Lower lobe of right lung (tissue), 2 donors: ENCODE measurements at places on chromosomes 1 and 21.
A peak's percentile ranks its signal among the peaks of the same experiment; 100 is the strongest.

DNA sequence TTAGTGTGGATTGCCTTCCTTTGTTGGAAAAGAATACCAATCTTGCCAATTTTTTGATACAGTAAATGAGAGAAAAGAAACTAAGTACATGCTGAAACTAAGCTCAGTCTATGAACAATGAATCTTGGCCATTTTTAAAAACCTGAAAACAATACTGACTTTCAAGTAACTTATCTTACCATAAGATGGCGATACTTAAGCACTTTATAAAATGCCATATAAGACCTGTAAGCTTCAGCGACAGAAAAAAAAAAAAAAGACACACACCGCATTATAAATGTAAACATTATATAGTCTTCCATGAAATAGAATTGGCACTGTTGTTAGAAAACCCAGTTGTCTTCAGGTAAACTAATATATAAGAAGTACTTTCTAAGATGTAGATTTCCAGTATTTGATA lies 3.0 kb downstream of the OLFM3 start:
- no peaks in the 10 kb centered on the region for H3K27me3 ChIP-seq
- no peaks in the 10 kb centered on the region for H3K4me1 ChIP-seq
- H3K36me3 ChIP-seq, result no peaks in the 10 kb centered on the region
- H3K27ac ChIP-seq, result no peak overlapping the region
- no peak for DNase-seq

DNA sequence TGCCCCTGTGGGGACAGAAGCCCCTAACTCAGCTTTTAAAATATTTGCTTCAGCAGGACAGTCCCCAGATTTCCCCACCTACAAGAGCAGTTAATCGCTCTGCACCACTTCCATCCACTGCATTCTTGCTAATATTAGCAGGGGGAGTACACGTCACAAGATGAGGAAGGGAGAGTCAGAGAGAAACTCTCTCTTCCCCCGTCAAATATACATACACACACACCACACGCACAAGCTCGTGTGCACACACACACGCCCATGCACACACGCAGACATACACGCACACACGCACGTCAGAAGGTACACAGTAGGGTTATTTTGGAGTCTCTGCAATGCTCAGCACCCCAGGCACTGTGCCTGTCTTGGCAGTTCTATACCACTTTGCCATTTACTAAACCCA lies 2.1 kb downstream of the CLCA1 start:
- H3K36me3 ChIP-seq, result no peaks in the 10 kb centered on the region
- no peak for DNase-seq
- no peak overlapping the region for H3K4me3 ChIP-seq

GRCh38 chr1:165189011-165189410 lies 167.5 kb downstream of the LMX1A start:
- H3K27ac ChIP-seq, result no peak overlapping the region
- DNase-seq, result no peak
- H3K36me3 ChIP-seq, result no peaks in the 10 kb centered on the region

GRCh38 chr21:44583800-44584147 lies 3.4 kb upstream of the KRTAP10-5 start:
- no peak for DNase-seq
- H3K27me3 ChIP-seq, result peaks cover 17% of the 10 kb centered on the region
- H3K27ac ChIP-seq, result no peak overlapping the region
- H3K36me3 ChIP-seq, result no peaks in the 10 kb centered on the region

GRCh38 chr21:36149788-36150711 lies 6.6 kb upstream of the DOP1B start:
- peak overlapping the region; percentile 2 for H3K4me3 ChIP-seq
- H3K36me3 ChIP-seq, result peaks cover 8% of the 10 kb centered on the region
- H3K4me1 ChIP-seq, result peaks cover 19% of the 10 kb centered on the region
- DNase-seq, result peak; percentile 72
- H3K27ac ChIP-seq, result peak overlapping the region; percentile 81
- no peaks in the 10 kb centered on the region for H3K27me3 ChIP-seq

- peak; percentile 11 for DNase-seq
- H3K27me3 ChIP-seq, result no peaks in the 10 kb centered on the region
- H3K4me1 ChIP-seq, result peaks cover 52% of the 10 kb centered on the region
- H3K4me3 ChIP-seq, result peak overlapping the region; percentile 19
Observed at GRCh38 chr1:43305461-43305860, 4.7 kb downstream of the TIE1 start.

GRCh38 chr1:45928486-45929205 lies 125.2 kb downstream of the MAST2 start:
- no peak overlapping the region for H3K4me3 ChIP-seq
- DNase-seq, result no peak
- H3K4me1 ChIP-seq, result no peaks in the 10 kb centered on the region
- no peaks in the 10 kb centered on the region for H3K36me3 ChIP-seq

DNA sequence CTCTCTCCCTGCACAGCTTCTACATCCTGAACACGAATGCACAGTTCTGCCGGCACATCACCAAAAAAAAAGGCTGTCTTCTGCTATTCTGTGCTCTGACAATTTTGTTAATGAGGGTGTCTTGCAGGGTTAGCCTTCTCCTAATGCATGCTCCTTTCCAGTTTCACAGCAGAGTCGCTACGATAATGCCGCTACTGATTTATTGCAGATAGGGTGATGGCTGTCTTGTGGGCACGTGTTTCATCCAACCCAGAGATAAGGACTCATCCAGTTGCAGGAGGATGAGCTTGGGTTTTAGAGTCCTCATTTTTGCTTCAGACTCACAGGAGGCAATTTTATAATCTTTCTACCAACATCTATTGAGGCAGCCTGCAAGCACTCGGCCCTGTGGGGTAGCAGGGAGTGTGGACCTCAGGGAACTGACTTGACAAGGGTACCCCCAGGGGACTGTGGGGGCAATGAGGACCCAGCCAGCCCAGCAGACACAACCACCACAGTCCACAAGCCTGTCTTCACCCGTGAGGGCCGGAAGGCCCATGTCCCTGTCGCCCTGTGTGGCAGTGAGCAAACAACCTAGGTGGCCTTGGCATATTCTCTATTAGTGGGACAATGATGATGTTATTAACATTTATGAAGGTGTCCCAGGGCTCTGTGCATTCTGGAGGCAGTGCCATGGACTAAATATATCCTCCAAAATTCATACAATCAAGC lies 15.4 kb upstream of the UTS2 start:
- H3K27me3 ChIP-seq, result no peaks in the 10 kb centered on the region
- no peak for DNase-seq
- no peak overlapping the region for H3K27ac ChIP-seq
- no peaks in the 10 kb centered on the region for H3K36me3 ChIP-seq
- no peaks in the 10 kb centered on the region for H3K4me1 ChIP-seq

- H3K27ac ChIP-seq, result no peak overlapping the region
- no peaks in the 10 kb centered on the region for H3K36me3 ChIP-seq
- no peaks in the 10 kb centered on the region for H3K4me1 ChIP-seq
- DNase-seq, result no peak
Observed at GRCh38 chr21:14722841-14723483, 176.8 kb upstream of the SAMSN1 start.

DNA sequence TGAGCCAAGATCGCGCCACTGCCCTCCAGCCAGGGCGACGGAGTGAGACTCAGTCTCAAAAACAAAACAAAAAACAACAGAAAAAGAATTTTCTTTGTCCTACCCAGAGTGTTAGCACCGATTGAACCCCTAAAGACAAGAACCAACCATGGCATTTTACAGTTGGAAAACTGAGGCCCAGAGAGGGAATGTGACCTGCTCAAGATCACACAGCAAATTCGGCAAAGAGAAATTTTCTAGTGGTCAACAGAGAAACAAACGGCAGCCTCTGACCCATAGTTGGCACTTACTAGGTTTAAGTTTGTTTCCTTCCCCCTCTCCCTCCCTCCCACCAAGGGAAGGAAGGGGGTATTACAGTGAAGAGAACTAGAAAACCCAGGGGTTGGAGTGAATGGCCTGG lies 20.5 kb upstream of the ACTL8 start:
- H3K27ac ChIP-seq, result no peak overlapping the region
- H3K27me3 ChIP-seq, result peaks cover 15% of the 10 kb centered on the region
- no peaks in the 10 kb centered on the region for H3K4me1 ChIP-seq
- no peak overlapping the region for H3K4me3 ChIP-seq
- no peak for DNase-seq

DNA sequence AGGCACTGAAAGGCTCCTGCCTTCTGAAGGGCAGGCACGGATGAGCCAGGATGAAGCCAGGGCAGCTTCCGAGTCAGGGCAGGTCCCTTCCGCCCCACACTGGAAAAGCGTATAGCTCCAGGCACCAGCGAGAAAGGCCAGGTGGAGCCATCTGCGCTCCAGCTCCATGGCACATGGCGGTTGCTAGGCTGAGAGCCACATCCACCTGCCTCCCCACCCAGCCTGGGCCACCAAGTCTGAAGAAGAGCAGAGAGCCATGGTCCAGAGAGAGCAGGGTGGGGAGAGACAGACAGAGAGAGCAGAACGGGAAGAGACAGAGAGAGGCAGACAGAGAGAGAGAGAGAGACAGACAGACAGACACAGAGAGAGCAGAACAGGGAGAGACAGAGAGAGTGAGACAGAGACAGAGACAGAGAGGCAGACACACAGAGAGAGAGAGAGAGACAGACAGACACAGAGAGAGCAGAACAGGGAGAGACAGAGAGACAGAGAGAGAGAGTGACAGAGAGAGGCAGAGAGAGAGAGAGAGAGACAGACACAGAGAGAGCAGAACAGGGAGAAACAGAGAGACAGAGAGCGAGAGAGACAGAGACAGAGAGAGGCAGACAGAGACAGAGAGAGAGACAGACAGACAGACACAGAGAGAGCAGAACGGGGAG lies 5.2 kb downstream of the FNDC10 start:
- DNase-seq, result no peak
- H3K4me3 ChIP-seq, result no peak overlapping the region
- H3K27ac ChIP-seq, result no peak overlapping the region
- H3K4me1 ChIP-seq, result peaks cover 8% of the 10 kb centered on the region
- H3K27me3 ChIP-seq, result peaks cover 24% of the 10 kb centered on the region
- H3K36me3 ChIP-seq, result no peaks in the 10 kb centered on the region

- H3K27ac ChIP-seq, result no peak overlapping the region
- no peaks in the 10 kb centered on the region for H3K36me3 ChIP-seq
- no peaks in the 10 kb centered on the region for H3K4me1 ChIP-seq
- H3K4me3 ChIP-seq, result no peak overlapping the region
Observed at GRCh38 chr1:199685369-199685768, 342.1 kb upstream of the NR5A2 start.

DNA sequence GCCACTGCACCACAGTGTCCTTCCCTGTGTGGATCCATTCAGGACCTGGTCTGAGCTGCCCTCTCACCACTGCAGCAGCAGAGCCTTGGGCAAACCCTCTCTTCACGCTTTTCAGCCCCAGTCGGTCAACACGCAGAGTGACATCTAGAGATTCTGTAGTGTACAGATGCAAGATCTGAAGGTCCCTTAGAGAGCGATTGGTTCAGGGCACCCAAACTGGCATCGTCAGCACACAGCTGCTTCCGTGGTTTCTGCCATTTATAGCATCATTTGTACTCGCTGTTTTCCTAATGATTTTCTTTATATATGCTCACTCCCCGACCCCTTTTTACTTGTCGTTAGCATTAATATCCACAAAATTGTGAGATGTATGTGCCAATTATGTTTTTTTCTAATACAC lies 1.5 kb upstream of the ASCL5 start:
- peak; percentile 9 for DNase-seq
- no peaks in the 10 kb centered on the region for H3K4me1 ChIP-seq
- H3K27ac ChIP-seq, result no peak overlapping the region
- H3K27me3 ChIP-seq, result no peaks in the 10 kb centered on the region
- H3K36me3 ChIP-seq, result no peaks in the 10 kb centered on the region
- H3K4me3 ChIP-seq, result no peak overlapping the region

GRCh38 chr1:156813298-156813697 lies 3.4 kb downstream of the SH2D2A start:
- no peaks in the 10 kb centered on the region for H3K27me3 ChIP-seq
- no peak for DNase-seq
- H3K27ac ChIP-seq, result no peak overlapping the region
- peak overlapping the region; percentile 56 for H3K4me3 ChIP-seq
- H3K36me3 ChIP-seq, result no peaks in the 10 kb centered on the region

- H3K4me3 ChIP-seq, result no peak overlapping the region
- no peaks in the 10 kb centered on the region for H3K36me3 ChIP-seq
- H3K4me1 ChIP-seq, result no peaks in the 10 kb centered on the region
- H3K27me3 ChIP-seq, result no peaks in the 10 kb centered on the region
- DNase-seq, result no peak
Observed at GRCh38 chr1:222829868-222830267, 15.0 kb downstream of the DISP1 start.

- no peaks in the 10 kb centered on the region for H3K27me3 ChIP-seq
- peaks cover 32% of the 10 kb centered on the region for H3K4me1 ChIP-seq
- H3K27ac ChIP-seq, result peak overlapping the region; percentile 91
Observed at GRCh38 chr1:28580722-28581530, 11.1 kb upstream of the RAB42 start.

- peak within 1 kb of the TSS; percentile 96 for H3K27ac ChIP-seq
- H3K27me3 ChIP-seq, result no peaks in the 10 kb centered on the region
- peaks cover 44% of the 10 kb centered on the region for H3K4me1 ChIP-seq
- H3K36me3 ChIP-seq, result no peaks in the 10 kb centered on the region
- H3K4me3 ChIP-seq, result peak within 1 kb of the TSS; percentile 80
Observed at GRCh38 chr1:6785318-6785727, at the start of gene CAMTA1. TSS of gene CAMTA1 (plus strand) at chr1:6785454. CDS start at chr1:6785531, 77 bp downstream.

DNA sequence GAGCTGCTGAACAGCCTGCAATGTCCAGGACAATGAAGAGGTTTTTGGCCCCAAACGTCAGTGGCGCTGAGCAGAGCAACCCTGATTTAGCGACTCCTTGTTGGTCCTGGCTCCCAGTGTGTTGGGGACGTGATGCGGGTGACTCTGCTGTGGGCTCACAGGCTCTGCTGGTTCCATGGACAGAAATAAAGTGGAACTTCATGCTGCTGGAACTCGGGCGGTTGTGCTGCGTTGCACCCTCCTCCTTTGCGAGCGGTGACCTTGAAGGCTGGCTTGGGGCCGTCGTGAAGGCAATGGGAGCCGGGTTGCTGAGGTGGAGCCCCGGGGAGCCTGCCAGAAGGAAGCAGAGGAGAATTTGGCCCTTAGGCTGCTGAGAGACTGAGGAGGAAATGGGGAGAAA lies 122.6 kb upstream of the C1orf174 start:
- H3K27ac ChIP-seq, result no peak overlapping the region
- no peak for DNase-seq
- H3K36me3 ChIP-seq, result no peaks in the 10 kb centered on the region
- H3K4me3 ChIP-seq, result no peak overlapping the region

- H3K27ac ChIP-seq, result no peak overlapping the region
- H3K36me3 ChIP-seq, result no peaks in the 10 kb centered on the region
- H3K4me1 ChIP-seq, result peaks cover 8% of the 10 kb centered on the region
- no peaks in the 10 kb centered on the region for H3K27me3 ChIP-seq
Observed at GRCh38 chr1:109938556-109938955, 27.9 kb downstream of the CSF1 start.

DNA sequence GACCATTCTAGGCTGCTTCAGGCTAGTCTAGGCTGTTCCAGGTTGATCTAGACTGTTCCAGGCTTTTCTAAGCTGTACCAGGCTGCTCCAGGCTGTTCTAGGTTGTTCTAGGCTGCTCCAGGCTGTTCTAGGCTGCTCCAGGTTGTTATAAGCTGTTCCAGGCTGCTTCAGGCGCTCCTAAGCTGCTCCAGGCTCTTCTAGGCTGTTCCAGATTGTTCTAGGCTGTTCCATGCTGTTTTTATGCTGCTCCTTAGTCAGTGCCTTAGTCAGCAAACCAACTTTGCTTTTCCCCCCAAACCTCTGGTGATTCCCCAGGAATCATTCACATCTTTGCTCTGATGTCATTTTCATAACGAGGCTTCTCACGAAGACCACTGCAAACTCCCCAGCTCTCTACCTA lies 171.4 kb upstream of the GALNT2 start:
- no peaks in the 10 kb centered on the region for H3K4me1 ChIP-seq
- peaks cover 4% of the 10 kb centered on the region for H3K27me3 ChIP-seq
- H3K27ac ChIP-seq, result no peak overlapping the region
- DNase-seq, result no peak
